ENCODE measurements at places on chromosomes 2 and 18.

GRCh38 chr2:141929331-141930252 is 201.2 kb downstream of the LRP1B start:
- no peak for DNase-seq

DNA sequence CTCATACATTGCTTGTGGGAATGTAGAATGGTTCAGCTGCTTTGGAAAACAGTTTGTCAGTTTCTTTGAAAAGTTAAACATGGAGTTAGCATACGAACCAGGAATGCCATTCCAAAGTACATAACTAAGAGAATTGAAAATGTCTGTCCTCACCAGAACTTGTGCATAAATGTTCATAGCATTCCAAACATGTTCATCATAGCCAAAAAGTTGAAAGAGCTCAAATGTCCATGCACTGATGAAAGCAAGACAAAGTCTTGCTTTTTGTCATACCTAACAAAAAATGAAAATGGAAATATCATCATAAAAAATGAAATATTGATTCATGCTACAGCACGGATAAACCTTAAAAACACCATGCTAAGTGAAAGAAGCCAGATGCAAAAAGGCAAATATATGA is 408.8 kb upstream of the UBE2E3 start:
- no peak for DNase-seq

DNA sequence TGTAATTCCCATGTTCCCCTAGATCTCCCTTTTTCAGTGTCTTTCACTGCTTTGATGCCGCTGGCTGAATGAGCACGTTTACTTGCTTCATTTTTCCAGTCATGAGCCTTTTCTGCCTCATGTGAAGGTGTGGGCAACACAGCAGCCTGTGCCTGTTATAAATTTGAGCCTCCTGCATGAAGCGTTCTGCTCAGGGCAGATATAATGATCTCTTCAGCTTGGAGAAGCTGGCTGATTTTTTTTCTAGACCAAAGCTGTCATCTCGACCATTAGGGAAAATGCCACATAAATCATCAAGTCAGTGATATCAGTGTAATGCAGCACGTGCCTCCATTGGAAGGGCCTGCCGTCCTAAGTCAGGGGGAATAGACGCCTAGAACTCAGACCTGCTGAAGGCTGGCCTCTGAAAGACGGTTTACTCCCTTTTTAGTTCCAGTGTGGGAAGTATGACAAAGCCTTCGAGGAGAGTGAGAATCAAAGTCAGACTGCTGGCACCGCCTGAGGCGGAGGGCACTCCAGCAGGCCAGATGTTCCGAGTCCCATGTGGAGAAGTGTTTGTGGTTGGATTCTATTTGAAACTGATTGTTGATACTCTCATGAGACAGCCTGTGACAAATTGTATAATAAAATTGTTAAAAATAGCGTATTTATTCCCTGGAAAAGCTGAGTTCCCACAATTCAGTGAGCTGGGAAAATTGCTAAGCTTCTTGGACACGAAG is 196.5 kb downstream of the MYO1B start:
- DNase-seq: no peak

- DNase-seq: no peak
These were observed 3.0 kb downstream of the HNRNPLL start for GRCh38 chr2:38599706-38600105.

- DNase-seq: no peak
These were observed 159.7 kb upstream of the CCDC195 start for GRCh38 chr2:224875841-224876240.

- no peak for DNase-seq
These were observed 264.4 kb downstream of the AFF3 start for GRCh38 chr2:99877963-99878362.

DNA sequence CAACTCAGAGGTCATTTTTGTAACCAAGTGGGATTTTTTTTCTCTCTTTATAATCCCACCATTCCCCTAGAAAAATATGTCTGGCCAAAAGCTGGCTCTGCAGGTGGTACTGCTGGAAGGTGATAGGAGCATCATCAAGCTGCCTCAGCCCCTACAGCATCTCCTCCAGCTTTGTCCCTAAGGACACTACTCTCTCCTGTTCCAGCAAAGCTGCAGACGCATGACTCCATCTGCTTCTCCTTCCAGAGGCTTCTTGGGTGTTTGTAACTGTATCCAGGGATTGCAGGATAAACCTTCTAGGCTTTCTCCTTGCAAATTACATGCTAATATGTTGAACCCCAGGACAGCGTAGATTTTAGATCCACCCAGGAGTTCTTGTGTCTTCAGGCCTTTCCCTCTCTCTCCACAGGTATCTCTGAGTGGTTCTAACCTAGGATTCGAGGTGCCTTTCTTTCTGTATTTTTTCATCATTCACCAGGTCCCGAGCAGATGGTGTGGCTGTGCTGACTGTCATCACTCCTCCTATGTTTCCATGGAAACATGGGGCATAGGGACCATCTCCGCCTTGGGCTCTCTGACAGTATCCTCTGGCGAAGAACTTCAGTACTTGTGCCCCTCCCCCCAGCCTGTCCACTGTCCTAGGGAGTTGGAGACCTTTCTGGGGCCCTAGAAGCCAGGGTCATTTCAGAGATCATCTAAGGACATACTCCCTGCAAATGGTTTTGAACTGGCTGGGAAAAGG is 34.3 kb downstream of the AFF3 start:
- DNase-seq: no peak

GRCh38 chr2:187581125-187581896 is 27.1 kb upstream of the TFPI start:
- DNase-seq: no peak

DNA sequence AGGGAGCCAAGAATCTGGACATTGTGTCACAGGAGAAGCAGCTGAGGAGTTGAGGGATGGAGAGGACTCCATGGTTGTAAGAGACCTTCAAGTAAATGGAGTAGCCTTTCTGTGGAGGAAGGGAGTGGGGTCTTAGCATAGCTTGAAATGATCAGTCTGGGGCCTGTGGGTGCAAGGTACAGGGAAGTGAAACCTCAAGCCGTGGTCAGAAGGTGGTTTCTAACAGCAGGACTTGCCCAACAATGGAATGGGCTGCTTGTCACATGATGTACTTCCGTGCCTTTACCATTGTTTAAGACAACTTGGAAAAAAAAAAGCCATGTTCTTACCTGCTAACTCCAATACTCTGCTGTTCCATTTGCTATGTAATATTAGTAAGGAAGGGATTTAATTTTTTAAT is 140.7 kb downstream of the LDLRAD4 start:
- DNase-seq: no peak

GRCh38 chr18:2087877-2088673 is 483.2 kb downstream of the METTL4 start:
- DNase-seq: no peak

DNA sequence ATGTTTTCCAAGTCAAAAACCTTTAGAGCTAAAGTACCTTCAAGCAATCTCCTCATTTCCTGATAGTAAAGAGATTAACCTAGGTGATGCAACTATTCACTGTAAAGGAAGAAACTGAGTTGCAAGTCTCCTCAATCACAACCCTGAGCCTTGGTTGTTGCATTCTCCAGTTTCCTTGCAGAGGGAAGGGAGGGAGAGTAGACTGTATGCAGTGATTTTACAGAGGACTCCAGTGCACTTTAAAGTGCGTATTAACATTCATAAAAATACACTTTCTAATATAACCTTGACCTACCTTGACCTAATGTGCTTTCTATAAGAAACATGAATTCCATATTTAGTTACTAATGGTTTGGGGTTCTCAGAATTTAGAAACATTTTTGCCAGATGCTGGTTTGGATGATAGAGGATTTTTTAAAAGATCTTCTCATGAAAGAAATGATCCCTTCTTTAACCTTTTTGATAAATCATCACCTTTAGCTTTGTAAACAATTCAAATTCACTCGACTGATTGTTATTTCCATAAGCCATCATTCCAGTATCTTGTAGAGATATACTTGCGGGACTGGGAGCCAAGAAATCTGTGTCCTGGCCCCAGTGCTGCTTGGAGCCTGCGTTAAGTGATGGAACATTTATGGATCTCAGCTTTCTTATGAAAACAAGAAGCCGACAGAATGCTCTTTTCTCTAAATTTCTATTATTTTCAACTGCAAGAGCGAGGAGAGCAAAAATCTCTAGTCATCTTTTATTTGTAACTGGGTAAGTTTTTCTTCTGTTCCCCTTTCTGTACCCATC is 228.3 kb downstream of the ZNF521 start:
- DNase-seq: no peak

DNA sequence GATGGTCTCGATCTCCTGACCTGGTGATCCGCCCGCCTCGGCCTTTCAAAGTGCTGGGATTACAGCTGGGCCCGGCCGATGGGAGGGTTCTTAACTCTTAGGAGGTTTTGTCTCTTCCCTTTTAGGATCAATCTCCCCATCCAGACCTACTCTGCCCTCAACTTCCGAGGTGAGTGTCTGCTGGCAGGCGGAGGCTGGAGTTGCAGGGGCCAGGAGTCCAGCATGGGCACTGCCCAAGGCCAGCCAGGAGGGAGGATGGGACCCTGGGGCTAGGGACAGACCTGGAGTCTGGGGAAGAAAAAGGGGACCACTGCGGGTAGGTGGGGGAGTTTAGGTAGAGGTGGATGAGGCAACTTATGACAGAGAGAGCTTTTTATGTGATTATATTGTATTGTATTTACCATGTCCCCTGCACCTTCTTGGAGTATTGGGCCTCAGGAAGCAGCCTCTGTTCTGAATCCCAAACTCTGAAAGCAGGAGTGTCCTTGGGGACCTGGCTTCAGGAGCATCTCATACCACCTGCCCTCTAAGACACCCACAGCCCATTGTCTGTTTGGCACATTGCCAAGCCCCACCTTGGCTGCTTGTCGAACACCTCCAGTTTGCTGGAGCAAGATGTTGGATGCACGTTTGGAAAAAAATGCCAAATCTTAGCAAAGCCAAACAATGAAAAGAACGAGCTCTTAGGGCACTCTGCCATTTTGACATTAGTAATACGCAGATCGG is 5.6 kb downstream of the DES start:
- no peak for DNase-seq

- DNase-seq: no peak
These were observed 653 bp downstream of the MRPS9 start for GRCh38 chr2:105038383-105039061.

- DNase-seq: no peak
These were observed 49.6 kb downstream of the ZEB2 start for GRCh38 chr2:144470334-144470733.

Measured in stimulated activated CD4-positive, alpha-beta T cell treated with anti-CD3 and anti-CD28 coated beads, TNF-alpha, amount 100 ng/mL, for 4 hours (primary cell).